ENCODE measurements at places on chromosomes 13 and 19. TPM values are rescaled to one million over a fixed set of nuclear protein-coding genes. Genes with fewer than 3 reads are reported as not detected.

GRCh38 chr19:58154287-58154678 lies 3.7 kb upstream of the ZNF329 start:
- DNase-seq, result no peak
- H3K36me3 ChIP-seq, result no peaks in the 10 kb centered on the region
- H3K4me1 ChIP-seq, result peaks cover 2% of the 10 kb centered on the region
- H3K4me3 ChIP-seq, result peak overlapping the region; percentile 77
- H3K27me3 ChIP-seq, result no peaks in the 10 kb centered on the region

DNA sequence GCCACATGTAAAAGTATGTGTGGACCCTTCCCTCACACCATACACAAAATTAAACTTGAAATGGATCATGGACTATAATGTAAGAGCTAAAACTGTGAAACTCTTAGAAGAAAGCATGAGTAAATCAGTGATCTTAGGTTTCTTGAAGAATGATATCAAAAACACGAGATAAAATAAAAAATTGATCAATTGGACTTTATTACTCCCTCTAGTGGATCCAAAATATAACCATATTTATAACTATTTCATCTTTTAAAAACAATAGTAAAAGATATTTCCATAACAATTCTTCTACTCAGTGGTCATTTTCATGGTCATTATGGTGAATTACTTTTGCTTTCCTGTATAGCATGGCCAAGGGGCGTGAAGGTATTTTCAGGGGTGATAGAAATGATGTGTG lies 174.6 kb upstream of the LSM14A start:
- no peak for DNase-seq
- H3K27me3 ChIP-seq, result no peaks in the 10 kb centered on the region
- no peaks in the 10 kb centered on the region for H3K4me1 ChIP-seq
- no peaks in the 10 kb centered on the region for H3K36me3 ChIP-seq

Gene LGALS14
- polyA plus RNA-seq, result not detected

GRCh38 chr19:18114483-18114882 lies 16.9 kb downstream of the MAST3 start:
- H3K4me3 ChIP-seq, result no peak overlapping the region
- no peaks in the 10 kb centered on the region for H3K27me3 ChIP-seq
- no peaks in the 10 kb centered on the region for H3K36me3 ChIP-seq
- no peak overlapping the region for H3K27ac ChIP-seq
- peaks cover 37% of the 10 kb centered on the region for H3K4me1 ChIP-seq

DNA sequence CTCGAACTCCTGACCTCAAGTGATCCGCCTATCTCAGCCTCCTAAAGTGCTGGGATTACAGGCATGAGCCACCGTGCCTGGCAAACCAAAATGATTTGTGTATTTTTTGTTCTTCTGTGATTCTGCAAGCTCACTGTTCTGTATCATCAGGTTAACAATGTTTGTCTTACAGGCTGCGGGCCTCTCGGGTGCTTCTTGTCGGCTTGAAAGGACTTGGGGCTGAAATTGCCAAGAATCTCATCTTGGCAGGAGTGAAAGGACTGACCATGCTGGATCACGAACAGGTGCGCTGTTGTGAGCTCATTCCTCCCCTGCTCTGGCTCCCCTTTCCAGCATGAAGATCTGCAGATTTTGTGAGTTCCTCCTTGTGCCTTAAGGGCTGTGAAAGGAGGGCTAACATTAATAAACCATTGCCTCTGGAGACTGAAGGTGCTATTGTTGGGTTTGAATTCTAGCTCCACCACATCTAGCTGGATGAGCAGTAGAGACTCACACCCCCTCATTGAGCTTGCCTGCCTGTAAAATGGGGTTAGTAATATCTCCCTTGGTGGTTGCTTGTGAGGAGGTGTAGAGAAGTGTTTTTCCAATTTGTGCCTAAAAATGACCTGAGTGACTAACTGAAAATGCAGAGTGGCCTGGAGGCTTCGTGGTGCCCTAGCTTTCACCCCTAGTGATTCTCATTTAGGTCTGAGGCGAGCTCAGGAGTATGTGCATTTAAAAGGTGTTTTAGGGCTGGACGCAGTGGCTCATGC lies 12.9 kb downstream of the SAE1 start:
- H3K4me1 ChIP-seq, result no peaks in the 10 kb centered on the region
- DNase-seq, result no peak
- no peak overlapping the region for H3K27ac ChIP-seq
- H3K27me3 ChIP-seq, result no peaks in the 10 kb centered on the region

Gene CGB1
- not detected for polyA plus RNA-seq

- no peak overlapping the region for H3K27ac ChIP-seq
- H3K27me3 ChIP-seq, result no peaks in the 10 kb centered on the region
- no peaks in the 10 kb centered on the region for H3K4me1 ChIP-seq
- H3K36me3 ChIP-seq, result peaks cover 21% of the 10 kb centered on the region
- no peak overlapping the region for H3K4me3 ChIP-seq
These were observed 30.0 kb downstream of the ZNF91 start for GRCh38 chr19:23365222-23365621.

Gene CGB5
- not detected for polyA plus RNA-seq

- H3K27me3 ChIP-seq, result no peaks in the 10 kb centered on the region
- H3K4me3 ChIP-seq, result no peak overlapping the region
- no peaks in the 10 kb centered on the region for H3K36me3 ChIP-seq
- H3K4me1 ChIP-seq, result peaks cover 27% of the 10 kb centered on the region
- peak overlapping the region; percentile 60 for H3K27ac ChIP-seq
These were observed 7.0 kb upstream of the WBP4 start for GRCh38 chr13:41054212-41054877.

DNA sequence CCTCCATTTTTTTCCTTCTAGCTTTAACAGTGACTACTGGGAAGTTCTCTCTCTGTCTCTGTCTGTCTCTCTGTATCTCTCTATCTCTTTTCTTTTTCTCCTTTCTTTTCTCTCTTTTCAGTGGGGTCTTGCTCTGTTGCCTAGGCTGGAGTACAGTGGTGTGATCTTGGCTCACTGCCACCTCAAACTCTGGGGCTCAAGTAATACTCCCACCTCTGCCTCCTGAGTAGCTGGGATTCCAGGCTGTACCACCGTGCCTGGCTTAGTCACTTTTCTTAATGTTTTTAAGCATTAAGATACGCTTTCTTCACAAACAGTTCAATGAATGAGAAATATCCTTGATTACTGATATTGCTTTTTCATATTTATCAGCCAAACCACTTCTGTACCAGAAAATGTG lies 13.1 kb downstream of the PCCA start:
- peaks cover 4% of the 10 kb centered on the region for H3K4me1 ChIP-seq
- no peaks in the 10 kb centered on the region for H3K36me3 ChIP-seq
- no peak overlapping the region for H3K27ac ChIP-seq
- DNase-seq, result no peak
- no peak overlapping the region for H3K4me3 ChIP-seq

DNA sequence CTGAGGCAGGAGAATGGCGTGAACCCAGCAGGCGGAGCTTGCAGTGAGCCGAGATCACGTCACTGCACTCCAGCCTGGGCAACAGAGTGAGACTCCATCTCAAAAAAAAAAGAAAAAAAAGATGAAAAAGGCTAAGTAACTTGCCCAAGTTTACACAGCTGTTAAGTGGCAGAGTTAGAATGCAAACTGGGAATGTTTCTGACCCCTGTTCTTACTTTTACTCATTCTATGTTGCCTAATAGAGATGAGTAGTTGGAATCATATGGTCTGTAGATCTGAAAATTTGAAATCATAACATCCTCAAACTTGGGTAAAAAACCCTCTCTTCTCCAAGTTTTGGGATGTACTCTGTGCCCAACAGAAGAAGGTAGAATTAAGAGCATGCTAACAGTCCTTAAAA lies 235.8 kb upstream of the RFC3 start:
- no peaks in the 10 kb centered on the region for H3K36me3 ChIP-seq
- H3K27ac ChIP-seq, result no peak overlapping the region
- no peak overlapping the region for H3K4me3 ChIP-seq

Gene MTMR6
- 10.7 TPM for polyA plus RNA-seq

DNA sequence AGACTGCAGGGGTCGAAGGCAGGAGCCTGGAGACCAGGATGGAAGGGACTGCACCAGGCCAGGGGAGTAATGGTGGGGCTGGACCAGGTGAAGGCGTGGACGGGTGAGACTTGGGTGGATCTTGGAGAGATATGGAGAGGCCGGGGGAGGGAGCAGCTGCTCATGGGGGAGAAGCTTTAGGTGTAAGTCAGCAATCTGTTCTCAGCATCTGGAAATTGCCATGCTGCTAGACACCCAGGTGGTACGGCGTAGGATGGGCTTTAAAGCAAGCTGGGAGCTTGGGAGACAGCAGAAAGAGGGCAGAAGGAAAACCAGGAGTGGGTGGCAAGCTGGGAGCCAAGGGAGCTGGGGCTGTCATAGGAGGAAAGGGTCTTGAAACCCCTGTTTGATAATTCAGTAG lies 3.0 kb downstream of the CERS4 start:
- no peaks in the 10 kb centered on the region for H3K36me3 ChIP-seq
- no peaks in the 10 kb centered on the region for H3K4me1 ChIP-seq
- H3K4me3 ChIP-seq, result peak overlapping the region; percentile 6
- H3K27me3 ChIP-seq, result no peaks in the 10 kb centered on the region
- DNase-seq, result no peak
- no peak overlapping the region for H3K27ac ChIP-seq

DNA sequence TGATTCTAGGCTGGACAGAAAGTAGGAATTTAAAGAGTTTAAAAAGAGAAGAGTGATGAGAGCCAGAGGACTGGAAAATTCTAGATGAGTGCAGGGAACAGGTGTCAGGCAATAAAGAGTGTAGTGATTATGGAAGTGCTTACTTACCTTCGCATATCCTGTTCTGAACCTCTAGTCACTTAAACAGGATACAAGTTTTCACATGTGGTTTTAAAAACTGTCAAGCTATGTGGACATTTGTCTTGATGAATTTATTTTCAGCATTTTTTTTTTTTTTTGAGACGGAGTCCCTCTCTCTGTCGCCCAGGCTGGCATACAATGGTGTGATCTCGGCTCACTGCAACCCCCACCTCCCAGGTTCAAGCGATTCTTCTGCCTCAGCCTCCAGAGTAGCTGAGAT lies 34.3 kb upstream of the IL17D start:
- no peaks in the 10 kb centered on the region for H3K27me3 ChIP-seq
- no peak overlapping the region for H3K4me3 ChIP-seq
- H3K4me1 ChIP-seq, result no peaks in the 10 kb centered on the region
- DNase-seq, result no peak

- H3K4me1 ChIP-seq, result peaks cover 10% of the 10 kb centered on the region
- H3K36me3 ChIP-seq, result no peaks in the 10 kb centered on the region
- DNase-seq, result no peak
- no peak overlapping the region for H3K4me3 ChIP-seq
These were observed 18.9 kb downstream of the PAK4 start for GRCh38 chr19:39144290-39145071.

GRCh38 chr13:66482836-66483235 lies 747.3 kb downstream of the PCDH9 start:
- H3K4me3 ChIP-seq, result no peak overlapping the region
- H3K27me3 ChIP-seq, result no peaks in the 10 kb centered on the region
- no peak for DNase-seq

Gene OR4F17
- polyA plus RNA-seq, result not detected

DNA sequence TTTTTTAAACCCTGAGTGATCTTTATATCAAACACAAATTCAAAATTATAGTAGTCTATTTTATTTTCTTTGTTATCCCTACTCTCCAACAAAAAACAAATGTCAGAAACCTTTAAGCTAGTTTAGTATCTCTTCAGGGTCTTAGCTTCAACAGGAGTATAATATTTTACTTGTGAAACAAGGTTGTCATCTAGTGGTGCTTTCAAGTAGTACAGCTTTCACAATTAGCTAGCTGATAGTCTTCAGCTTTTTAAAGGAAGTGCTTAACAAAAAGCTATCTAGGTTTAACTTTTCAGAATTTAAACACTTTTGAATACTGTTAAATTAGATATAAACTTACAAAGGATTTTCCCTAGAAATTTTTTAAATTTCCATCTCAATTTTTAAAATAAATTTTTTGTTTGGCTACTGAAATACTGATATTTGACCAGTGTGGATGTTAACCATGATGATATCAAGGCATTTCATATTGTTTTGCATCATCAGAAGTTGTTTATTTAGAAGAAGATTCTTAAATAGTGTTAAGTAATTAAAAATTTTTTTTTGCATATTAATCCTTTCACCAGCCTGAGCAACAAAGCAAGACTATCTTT lies 34.2 kb downstream of the TDRD3 start:
- peak; percentile 75 for DNase-seq
- no peaks in the 10 kb centered on the region for H3K4me1 ChIP-seq
- no peaks in the 10 kb centered on the region for H3K27me3 ChIP-seq
- H3K4me3 ChIP-seq, result no peak overlapping the region
- H3K27ac ChIP-seq, result no peak overlapping the region
- no peaks in the 10 kb centered on the region for H3K36me3 ChIP-seq

Gene ADAMTSL5
- polyA plus RNA-seq, result 13.2 TPM

- no peak overlapping the region for H3K27ac ChIP-seq
- no peak overlapping the region for H3K4me3 ChIP-seq
These were observed 88.6 kb downstream of the SPACA7 start for GRCh38 chr13:112464720-112465119.

- H3K4me3 ChIP-seq, result no peak overlapping the region
- no peaks in the 10 kb centered on the region for H3K36me3 ChIP-seq
- H3K4me1 ChIP-seq, result no peaks in the 10 kb centered on the region
These were observed 350.2 kb upstream of the TSHZ3 start for GRCh38 chr19:31699421-31699820.

- H3K36me3 ChIP-seq, result no peaks in the 10 kb centered on the region
- DNase-seq, result peak; percentile 64
- H3K27ac ChIP-seq, result peak overlapping the region; percentile 52
- H3K4me1 ChIP-seq, result peaks cover 4% of the 10 kb centered on the region
- peak overlapping the region; percentile 48 for H3K4me3 ChIP-seq
These were observed 2.7 kb downstream of the ADGRE5 start for GRCh38 chr19:14383661-14384555.

DNA sequence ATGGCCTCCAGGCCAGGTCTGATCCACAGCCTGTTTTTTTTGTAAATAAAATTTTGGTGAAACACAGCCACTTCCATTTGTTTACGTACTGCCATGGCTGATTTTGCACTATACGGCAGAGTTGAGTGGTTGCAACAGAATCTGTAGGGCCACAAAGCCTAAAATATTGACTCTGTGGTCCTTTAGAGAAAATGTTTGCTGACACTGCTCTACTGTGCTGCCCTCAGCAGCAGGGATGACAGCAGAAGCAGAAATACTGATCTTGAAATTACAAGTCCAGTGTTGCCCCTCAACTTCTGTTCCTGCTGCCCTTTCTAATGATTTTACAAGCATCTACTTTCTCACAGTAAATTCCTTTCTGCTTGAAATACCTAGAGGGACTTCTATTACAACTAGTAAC lies 245.2 kb downstream of the RGCC start:
- no peak overlapping the region for H3K4me3 ChIP-seq
- H3K27ac ChIP-seq, result no peak overlapping the region
- H3K36me3 ChIP-seq, result no peaks in the 10 kb centered on the region
- no peaks in the 10 kb centered on the region for H3K27me3 ChIP-seq

Measured in small intestine (tissue), 16 donors.